ENCODE measurements at places on chromosomes 1 and 21.

DNA sequence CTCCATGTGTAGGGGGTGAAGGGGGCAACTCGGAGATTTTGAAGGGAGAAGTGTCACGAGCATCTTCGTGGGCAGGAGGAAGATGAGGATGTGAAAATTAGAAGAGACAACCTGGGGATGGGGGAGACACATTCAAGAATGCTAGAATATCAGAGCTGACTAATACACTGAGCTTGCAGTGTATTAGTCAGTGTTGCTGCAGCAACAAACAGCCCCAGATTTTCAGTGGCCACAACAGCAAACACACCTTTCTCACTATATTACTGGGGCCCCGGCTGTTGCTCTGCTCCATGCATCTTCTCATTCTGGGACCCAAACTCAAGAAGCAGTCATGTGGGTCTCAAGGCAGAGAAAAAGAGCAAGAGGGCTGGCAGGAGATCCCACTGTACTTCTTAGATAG lies 74.8 kb upstream of the SIM2 start:
- DNase-seq, result no peak

DNA sequence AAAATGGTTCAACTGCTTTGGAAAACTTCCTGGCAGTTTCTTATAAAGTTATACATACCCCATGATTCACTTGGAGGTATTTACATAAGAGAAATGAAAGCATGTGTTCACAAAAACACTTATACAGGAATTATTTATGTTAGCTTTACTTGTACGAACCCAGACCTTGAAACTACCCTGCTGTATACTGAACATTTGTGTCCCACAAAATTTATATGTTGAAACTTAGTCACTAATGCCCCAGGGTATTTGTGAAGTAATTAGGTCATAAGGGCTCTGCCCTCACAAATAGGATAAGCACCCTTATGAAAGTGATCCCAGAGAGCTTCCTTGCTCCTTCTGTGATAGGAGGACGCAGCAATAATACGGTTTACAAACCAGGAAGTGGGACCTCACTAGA lies 42.7 kb upstream of the B3GALT2 start:
- no peak for DNase-seq

DNA sequence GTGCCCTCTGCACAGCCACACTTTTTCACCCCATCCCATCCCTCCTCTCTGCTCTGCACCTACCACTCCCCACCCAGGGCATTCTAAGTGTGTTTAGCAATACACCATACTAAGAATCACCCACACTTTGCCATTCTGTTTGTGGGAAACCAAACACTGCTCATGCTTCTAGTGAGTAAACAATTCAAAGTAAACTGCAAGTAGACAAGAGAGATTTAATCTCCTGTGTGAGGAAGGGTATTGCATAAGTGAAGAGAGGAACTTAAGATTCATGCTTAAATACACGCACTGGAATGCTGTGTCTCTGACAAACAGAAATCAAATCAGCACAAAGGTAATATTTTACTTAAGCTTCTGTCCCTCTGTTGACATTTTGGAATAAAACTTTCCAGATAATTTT lies 4.8 kb upstream of the EDARADD start:
- DNase-seq, result no peak

GRCh38 chr1:161382214-161383019 lies 14.7 kb upstream of the CFAP126 start:
- DNase-seq, result no peak

- no peak for DNase-seq
Observed at GRCh38 chr1:205583461-205584130, 48.2 kb downstream of the ELK4 start.

DNA sequence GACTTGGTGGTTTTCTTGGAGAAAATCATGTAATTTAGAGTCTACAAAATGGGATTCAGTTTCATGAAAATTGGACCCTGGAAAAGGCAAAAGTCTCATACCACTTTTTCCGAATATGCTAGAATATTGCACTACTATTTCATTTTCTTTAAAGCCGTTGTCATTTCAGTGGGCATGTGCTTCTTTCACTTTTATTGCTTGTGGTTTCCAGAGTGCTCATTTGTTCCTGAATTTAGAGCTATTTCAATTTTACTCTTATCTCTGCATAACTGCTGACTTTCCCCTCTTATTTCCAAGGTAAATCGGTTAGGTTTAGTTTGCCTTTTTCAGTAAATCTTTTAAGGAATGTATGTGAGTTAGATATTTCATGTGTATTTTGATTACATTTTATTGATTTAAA lies 11.6 kb downstream of the HHAT start:
- DNase-seq, result no peak

DNA sequence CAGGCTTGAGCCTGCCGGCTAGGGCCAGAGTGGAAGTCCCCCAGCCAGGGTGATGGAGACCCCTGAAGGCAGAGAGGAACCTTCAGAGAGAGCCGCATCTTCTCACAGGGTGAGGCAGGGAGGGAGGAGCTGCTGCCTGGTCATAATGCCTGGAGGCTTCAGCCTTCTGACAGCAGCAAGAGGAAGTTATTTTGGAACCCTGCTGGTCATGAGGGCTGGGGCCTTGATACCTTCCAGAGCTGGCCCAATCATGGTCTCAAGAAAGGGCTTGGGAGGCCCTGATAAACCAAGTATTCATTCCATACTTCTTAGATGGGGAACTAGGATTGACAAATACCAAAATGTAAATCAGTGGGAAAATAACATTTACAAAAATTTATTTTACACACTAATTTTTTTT lies 26.6 kb upstream of the MPZL1 start:
- DNase-seq, result no peak

DNA sequence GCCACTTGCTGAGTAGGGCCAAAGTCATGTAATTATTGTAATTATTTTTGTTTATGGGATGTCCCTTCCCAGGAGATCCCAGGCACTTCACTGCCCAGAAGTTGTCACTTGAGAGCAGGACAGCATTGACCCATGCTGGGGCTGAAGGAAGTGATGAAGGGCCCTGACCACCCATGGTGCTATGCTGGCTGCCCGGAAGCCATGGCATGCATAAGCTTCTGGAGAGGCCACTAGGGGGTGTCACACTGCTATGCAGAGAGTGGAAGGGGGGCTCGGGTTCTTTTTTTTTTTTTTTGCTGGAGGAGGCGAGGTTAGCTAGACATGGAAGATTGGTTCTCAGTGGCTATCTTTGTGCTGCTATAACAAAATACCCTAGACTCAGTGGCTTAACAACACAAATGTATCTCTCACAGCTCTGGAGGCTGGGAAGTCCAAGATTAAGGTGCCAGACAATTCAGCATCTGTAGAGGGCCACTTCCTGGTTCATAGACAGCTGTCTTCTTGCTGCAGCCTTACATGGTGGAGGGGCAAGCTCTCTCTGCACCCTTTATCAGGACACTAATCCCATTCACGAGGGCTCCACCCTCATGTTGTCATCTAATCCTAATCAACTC lies 84.9 kb downstream of the CNIH3 start:
- no peak for DNase-seq

DNA sequence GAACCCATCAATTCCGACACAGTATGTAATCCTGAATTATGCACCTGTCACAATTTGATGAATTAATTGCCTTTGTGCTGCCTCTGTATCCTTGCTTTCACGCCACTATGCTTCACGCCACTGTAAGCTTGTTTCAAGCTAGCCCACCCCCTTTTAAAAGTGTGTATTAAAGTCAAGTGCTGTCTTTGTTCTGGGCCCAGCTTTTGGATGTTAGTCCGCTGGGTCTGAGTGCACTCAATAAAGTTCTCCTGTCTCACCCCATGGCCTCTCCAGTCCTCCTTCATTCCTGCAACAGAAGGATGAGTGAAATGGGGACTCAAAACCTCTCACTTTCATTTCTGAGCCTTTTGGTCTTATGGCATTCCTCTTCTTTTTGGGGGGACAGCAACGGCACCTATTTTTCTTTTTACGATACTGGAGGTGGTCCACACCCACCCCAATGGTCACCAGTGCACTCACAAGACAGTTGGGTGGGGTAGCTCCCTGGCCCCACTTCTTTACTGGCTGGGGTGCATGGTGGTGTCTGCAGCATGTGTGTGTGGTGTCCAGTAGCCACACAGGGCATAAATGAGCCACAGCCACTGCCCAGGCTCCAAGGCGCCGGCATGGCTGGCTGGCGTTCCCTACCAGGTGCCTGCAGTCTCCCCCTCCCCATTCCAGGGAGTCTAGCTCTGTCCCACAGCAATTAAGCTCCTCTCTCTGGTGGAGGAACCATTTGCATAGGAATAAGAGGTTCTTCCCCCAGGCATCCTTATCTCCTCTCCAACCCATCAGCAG lies 1.8 kb downstream of the THEM4 start:
- peak; percentile 34 for DNase-seq

DNA sequence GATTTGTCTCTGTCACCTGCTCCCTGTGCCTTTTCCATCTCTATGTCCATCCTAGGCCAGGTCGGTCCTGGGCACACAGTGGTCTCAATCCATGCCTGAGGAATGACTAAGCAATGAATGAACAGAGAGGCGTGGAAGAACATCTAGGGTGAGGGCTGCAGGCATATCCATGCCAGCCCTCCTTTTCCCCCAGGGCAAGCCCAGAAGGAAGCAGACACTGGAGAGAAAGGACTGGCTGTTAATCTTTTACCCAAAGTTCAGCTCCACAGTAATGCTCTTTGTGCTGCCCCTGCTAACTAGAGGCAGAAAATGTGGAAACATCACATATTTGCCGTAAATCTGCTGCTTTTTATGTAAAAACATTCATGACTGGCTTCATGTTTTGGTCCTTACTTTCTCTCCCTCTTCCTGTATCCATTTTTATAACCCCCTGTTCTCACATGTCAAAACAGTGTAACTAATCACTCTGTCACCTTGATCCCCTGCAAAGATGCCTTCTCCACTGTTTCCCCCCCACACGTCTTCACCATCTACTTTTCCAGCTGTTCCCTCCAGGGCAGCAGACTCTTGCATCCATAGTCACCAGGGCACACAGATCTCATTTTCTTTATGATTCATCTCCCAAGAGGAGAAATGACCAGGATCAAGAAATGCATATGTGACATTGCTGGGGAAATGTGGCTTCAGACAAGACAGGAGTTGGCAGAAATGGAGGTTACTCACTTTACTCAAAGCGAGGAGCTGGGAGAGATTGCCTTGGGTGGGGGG lies 166.4 kb upstream of the PROX1 start:
- DNase-seq, result no peak

DNA sequence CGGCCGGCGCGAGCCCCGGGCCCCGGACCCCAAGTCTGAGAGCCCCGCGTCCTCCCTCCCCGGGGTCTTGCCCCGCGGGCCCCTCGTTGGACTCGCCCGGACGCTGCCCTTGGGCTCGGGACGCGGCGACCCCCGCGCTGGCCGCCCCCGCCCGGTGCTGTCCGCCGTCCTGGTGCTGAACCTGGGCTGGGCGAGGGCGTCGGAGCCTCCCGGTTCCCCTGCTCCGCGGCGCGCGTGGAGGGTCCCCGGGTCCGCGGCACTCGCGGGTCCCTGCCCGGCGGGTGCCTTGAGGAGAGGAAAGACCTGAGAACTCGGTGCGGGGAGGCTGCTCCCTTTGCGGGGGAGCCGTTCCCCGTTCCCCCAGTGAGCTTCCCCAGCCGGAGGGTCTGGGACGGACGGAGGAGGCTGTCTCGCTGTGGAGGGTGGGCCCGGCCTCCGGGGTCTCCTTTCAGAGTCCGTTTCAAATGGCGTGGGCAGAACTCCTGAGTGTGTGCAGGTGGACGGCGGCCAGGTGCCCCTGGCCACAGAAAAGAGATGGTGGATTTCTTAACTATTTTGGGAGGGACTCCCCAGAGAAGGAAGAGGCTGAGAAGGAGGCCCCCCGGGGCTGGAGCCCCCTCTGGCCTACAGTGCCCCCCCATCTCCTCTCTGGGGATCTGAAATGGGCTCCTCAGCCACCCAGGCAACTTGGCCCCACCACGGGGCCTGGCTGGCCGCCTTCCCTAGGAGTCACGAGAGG lies 595 bp downstream of the GABRD start:
- no peak for DNase-seq

GRCh38 chr1:235317168-235317567 lies 10.8 kb downstream of the ARID4B start:
- no peak for DNase-seq

GRCh38 chr1:101652484-101652883 lies 344.2 kb downstream of the OLFM3 start:
- DNase-seq, result no peak

DNA sequence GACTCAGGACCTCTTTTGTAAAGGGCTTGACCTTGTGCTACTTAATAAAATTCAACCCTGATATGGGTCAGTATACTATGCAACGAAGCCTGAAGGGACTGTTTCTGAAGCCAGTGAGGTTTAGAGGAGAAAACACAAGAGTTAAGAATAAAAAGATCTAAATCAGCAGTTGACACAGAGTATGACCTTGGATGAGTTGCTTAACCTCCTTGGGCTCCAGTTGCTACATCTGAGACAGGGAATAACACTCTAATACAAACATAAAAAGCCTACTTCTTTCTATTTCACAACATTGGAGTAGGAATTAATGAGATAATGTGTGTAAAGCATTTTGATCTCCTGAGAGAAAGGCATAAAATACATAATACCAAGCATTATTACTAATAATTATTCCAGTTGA lies 882.4 kb upstream of the ADGRL2 start:
- DNase-seq, result no peak

DNA sequence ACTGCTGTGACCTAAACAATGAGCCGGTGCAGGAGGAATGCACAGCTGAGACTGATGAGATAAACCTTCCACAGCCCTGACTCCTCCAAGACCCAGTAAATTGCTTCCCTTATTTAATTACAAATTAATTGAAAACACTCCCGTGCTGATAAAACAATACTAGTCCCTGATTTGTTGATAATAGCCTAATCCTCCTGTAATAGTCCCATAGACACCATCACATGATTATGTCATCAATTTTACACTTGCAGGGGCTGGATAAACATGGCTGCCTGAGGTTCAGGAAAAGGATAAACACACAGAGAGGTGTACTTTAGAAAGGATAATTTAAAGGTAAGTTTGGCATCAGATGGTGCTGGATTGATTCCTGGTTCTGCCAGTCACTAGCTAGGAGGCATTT lies 84.6 kb upstream of the SPAG17 start:
- no peak for DNase-seq

- no peak for DNase-seq
Observed at GRCh38 chr1:151864411-151864810, 10.9 kb upstream of the THEM5 start.

DNA sequence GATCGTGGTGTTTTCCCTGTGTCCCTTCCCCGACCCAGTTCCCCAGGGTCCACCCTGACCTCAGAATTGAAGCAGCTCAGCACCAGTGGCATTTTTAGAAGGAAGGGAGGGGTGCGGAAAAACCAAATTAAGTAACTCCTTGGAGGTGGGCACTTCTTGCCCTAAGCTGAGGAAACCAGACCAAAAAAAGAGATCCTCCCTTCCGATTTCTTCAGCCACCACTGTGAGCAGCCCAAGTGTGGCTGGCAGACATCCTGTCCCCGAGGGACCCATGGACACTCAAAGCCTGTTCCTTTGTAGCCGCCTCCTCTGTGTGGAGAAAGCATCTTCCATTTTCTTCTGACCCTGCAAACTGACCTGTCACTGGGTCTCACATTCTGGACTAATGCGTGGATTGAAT lies 31.3 kb downstream of the KIRREL1 start:
- no peak for DNase-seq

DNA sequence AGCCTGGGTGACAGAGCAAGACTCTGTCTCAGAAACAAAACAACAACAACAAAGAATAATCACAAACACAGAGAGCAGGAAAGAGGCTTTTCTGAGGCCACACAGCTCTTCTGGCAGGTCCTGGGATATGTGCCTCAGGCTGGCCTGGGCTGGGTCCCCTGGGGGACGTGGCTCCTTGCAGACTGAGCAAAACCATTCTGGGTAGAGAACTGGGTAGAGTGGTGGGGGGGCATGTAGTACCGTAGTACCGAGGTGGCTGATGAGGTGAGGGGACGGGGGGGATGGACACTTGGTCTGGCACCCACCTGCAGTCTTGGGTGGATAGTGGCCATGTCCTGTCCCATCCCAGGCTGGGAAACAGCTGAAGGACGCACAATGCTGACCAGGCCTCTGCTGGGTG lies 6.0 kb downstream of the TMEM82 start:
- DNase-seq, result no peak
